Liver (tissue), 10 donors: ENCODE measurements at places on chromosomes 3 and 15. TPM values are rescaled to one million over a fixed set of nuclear protein-coding genes. Genes with fewer than 3 reads are reported as not detected.

GRCh38 chr3:158776531-158776930, 25.3 kb upstream of the MFSD1 start:
- no peak overlapping the region for H3K27ac ChIP-seq
- H3K27me3 ChIP-seq: no peaks in the 10 kb centered on the region
- DNase-seq: no peak
- no peaks in the 10 kb centered on the region for H3K4me1 ChIP-seq

Gene CFAP44
- polyA plus RNA-seq: 0.61 TPM

GRCh38 chr3:165786013-165786412, 51.2 kb downstream of the BCHE start:
- H3K27ac ChIP-seq: no peak overlapping the region
- DNase-seq: no peak
- peaks cover 13% of the 10 kb centered on the region for H3K4me1 ChIP-seq
- no peak overlapping the region for H3K4me3 ChIP-seq

Gene POPDC2
- polyA plus RNA-seq: 0.16 TPM

DNA sequence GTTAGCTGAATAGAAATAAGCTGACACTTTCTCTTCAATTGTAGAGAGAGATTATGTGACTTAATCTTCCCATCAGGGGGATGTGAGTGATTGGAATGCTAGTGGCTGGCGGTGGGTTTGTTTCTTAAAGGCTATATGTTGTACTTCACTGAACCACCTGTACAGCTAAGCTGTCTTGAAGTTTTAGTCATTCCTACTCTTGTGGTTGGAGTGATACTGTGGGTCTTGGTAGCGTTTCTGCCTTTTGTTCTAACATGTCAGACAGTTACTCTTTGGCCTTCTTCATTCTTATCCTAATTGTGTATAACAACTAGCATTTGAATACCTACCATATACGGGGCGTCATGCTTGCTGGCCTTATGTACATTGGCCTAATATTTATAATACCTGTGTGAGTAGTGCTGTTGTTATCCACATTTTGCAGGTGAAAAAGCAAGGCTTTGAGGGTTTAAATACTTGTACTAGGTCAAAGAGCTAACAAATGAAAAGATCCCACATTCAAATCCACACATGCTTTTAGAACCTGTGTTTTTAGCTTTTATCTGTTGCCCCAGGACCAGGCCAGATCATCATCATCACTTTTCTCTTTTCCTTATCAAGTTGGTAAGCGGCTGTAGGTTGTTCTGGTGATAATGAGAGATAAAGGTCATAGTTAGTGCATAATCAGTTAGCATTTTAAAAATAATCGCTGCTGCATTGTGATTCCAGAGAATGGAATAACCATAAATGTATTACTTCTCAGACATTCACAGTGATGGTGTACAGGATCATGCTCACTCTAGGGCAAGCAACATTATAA, 50.2 kb downstream of the AKAP13 start:
- DNase-seq: no peak
- no peak overlapping the region for H3K4me3 ChIP-seq
- peaks cover 3% of the 10 kb centered on the region for H3K4me1 ChIP-seq
- H3K36me3 ChIP-seq: no peaks in the 10 kb centered on the region

GRCh38 chr15:61700803-61701202, 359.4 kb downstream of the VPS13C start:
- H3K4me3 ChIP-seq: no peak overlapping the region
- no peak overlapping the region for H3K27ac ChIP-seq
- H3K36me3 ChIP-seq: no peaks in the 10 kb centered on the region
- H3K27me3 ChIP-seq: no peaks in the 10 kb centered on the region
- H3K4me1 ChIP-seq: no peaks in the 10 kb centered on the region

DNA sequence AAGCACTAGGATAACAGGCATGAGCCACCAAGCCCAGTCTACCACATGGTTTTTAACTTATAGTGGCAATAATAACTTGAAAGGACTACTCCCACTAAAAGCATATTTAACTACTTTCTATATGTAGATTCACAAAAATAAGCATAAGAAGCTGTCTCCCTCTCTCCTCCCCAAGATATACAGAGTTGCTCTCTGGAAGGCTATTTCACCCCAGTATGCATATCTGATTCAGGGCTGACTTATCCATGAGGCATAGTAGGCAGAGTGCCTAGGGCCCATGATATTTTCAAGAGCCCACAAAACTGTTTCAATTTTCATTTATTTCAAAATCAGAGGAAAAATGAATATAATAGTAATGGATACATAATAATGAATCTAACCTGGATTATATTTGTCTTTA, 20.5 kb downstream of the ATP8B4 start:
- no peaks in the 10 kb centered on the region for H3K27me3 ChIP-seq
- no peak overlapping the region for H3K4me3 ChIP-seq
- H3K4me1 ChIP-seq: no peaks in the 10 kb centered on the region
- H3K27ac ChIP-seq: no peak overlapping the region
- no peak for DNase-seq
- no peaks in the 10 kb centered on the region for H3K36me3 ChIP-seq

- H3K4me3 ChIP-seq: no peak overlapping the region
- H3K36me3 ChIP-seq: no peaks in the 10 kb centered on the region
- no peaks in the 10 kb centered on the region for H3K4me1 ChIP-seq
These were observed 24.0 kb upstream of the PTPRG start for GRCh38 chr3:61537366-61537765.

GRCh38 chr15:79953951-79954444, 17.0 kb downstream of the BCL2A1 start:
- no peak overlapping the region for H3K27ac ChIP-seq
- no peak for DNase-seq
- no peak overlapping the region for H3K4me3 ChIP-seq
- H3K27me3 ChIP-seq: no peaks in the 10 kb centered on the region
- H3K36me3 ChIP-seq: no peaks in the 10 kb centered on the region

- peaks cover 29% of the 10 kb centered on the region for H3K4me1 ChIP-seq
- H3K27ac ChIP-seq: no peak overlapping the region
- H3K36me3 ChIP-seq: peaks cover 5% of the 10 kb centered on the region
- H3K4me3 ChIP-seq: no peak overlapping the region
- no peak for DNase-seq
- H3K27me3 ChIP-seq: no peaks in the 10 kb centered on the region
These were observed 48.5 kb upstream of the ICE2 start for GRCh38 chr15:60527456-60527855.

Gene ISG20
- polyA plus RNA-seq: 14.5 TPM

Gene HRG
- polyA plus RNA-seq: 837 TPM

DNA sequence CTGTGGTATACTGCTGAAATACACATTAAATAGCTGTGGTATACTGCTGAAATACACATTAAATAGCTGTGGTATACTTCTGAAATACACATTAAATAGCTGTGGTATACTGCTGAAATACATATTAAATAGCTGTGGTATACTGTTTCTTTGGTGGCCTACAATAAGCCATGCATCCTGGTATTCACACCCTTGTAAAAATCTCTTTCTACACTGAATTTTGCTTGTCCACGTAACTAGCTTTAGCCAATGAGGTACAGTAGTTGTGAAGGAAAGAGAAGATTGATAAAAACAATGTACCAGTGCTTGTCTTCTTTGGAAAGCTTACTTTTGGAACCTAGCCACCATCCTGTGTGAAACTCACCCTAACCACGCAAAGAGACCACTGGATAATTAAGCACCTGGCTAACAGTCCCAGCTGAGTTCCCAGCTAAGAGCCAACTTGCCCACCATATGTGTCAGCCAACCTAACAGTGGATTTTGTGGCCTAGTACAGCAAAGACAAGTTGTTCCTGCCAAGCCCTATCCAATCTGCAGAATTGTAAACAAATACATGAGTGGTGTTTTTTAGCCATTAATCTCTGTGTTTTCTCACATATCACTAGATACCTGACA, 103.4 kb upstream of the MELTF start:
- H3K36me3 ChIP-seq: peaks cover 35% of the 10 kb centered on the region
- H3K27ac ChIP-seq: no peak overlapping the region
- no peaks in the 10 kb centered on the region for H3K27me3 ChIP-seq
- no peak overlapping the region for H3K4me3 ChIP-seq

GRCh38 chr15:68642491-68642845, 63.7 kb downstream of the CORO2B start:
- H3K4me1 ChIP-seq: no peaks in the 10 kb centered on the region
- no peaks in the 10 kb centered on the region for H3K36me3 ChIP-seq
- no peak overlapping the region for H3K4me3 ChIP-seq
- DNase-seq: no peak

DNA sequence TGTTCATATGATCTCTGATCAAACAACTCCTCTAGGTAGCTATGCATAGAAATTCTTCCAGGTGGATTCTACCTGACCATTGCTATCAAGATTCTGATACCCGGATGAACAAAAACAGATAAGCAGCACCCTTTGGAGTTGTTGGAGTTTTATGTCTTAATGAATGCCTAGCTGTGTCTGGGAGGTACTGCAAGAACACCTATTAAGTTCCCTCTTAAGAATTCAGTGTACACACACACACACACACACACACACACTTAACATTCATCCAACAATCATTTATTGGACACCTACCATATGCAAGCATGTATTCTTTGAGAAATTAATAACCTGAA, 58.1 kb upstream of the FNDC3B start:
- no peak overlapping the region for H3K27ac ChIP-seq
- no peak overlapping the region for H3K4me3 ChIP-seq
- H3K27me3 ChIP-seq: no peaks in the 10 kb centered on the region
- no peak for DNase-seq
- H3K4me1 ChIP-seq: no peaks in the 10 kb centered on the region

Gene GAP43
- polyA plus RNA-seq: 0.06 TPM

Gene MPI
- 38.4 TPM for polyA plus RNA-seq

GRCh38 chr15:64090527-64090926, 3.1 kb downstream of the CIAO2A start:
- H3K4me3 ChIP-seq: no peak overlapping the region
- no peak overlapping the region for H3K27ac ChIP-seq
- no peaks in the 10 kb centered on the region for H3K27me3 ChIP-seq
- no peak for DNase-seq
- peaks cover 11% of the 10 kb centered on the region for H3K36me3 ChIP-seq

DNA sequence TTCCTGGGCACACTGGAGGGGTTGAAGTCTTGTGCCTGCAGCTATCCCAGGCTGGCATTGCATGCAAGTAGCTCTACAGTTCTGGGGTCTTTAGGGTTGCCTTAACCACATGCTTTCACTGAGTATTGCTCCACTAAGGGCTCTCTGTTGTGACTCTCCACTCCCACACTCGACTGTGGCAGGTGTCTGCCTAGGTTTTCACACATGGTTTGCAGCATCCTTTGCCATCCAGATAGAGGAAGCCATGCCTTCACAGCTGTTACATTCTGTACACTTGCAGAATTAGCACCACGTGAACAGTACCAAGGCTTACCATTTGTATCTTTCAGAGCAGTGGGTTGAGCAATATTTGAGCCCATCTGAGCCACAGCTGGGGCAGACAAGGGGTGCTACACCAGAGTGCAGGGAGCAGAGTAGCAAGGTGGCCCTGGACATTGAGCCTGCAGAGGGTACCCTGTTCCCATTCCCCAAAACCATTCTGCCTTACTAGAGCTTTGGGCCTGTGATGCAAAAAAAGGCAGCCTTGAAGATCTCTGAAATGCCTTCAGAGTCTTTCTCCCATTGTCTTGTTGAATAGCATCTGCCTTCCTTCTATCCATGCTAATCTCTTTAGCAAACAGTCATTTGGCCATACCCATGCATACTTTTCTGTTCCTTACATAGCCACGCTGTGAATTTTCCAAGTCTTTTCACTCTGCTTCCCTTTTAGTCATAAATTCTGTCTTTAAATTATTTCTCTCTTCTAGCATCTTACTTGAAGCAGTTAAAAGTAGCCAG, 95.2 kb upstream of the PLCL2 start:
- no peak overlapping the region for H3K4me3 ChIP-seq
- no peak for DNase-seq
- no peaks in the 10 kb centered on the region for H3K36me3 ChIP-seq
- no peaks in the 10 kb centered on the region for H3K4me1 ChIP-seq
- no peaks in the 10 kb centered on the region for H3K27me3 ChIP-seq

- no peaks in the 10 kb centered on the region for H3K36me3 ChIP-seq
- no peaks in the 10 kb centered on the region for H3K4me1 ChIP-seq
- H3K4me3 ChIP-seq: no peak overlapping the region
- no peak for DNase-seq
- no peak overlapping the region for H3K27ac ChIP-seq
These were observed 311.4 kb downstream of the TBC1D5 start for GRCh38 chr3:17431004-17431403.

DNA sequence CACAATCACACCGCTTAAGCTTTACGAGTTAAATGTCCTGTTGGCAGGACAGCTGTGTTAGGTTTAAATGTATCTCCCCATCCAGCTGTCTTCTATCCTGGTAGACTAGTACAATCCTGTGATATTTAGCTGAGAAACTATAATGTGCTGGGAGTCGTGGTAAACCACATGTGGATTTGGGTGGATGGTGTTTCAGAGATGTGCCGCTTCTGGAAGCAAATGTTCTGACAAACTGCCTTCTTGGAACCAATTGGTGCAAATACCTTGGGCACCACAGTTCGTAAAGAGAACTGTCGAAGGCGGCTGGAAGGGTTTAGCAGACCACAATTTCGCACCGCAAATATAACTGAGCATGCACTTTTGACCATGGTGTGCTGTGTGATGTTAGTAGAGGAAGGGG, 15.0 kb downstream of the SCG5 start:
- H3K4me1 ChIP-seq: no peaks in the 10 kb centered on the region
- no peaks in the 10 kb centered on the region for H3K27me3 ChIP-seq
- H3K4me3 ChIP-seq: no peak overlapping the region
- no peak for DNase-seq
- no peaks in the 10 kb centered on the region for H3K36me3 ChIP-seq

GRCh38 chr3:155553780-155554179, 191.1 kb downstream of the PLCH1 start:
- H3K36me3 ChIP-seq: no peaks in the 10 kb centered on the region
- peaks cover 7% of the 10 kb centered on the region for H3K4me1 ChIP-seq
- H3K27ac ChIP-seq: no peak overlapping the region
- no peaks in the 10 kb centered on the region for H3K27me3 ChIP-seq

Gene UNC45A
- 13.9 TPM for polyA plus RNA-seq

DNA sequence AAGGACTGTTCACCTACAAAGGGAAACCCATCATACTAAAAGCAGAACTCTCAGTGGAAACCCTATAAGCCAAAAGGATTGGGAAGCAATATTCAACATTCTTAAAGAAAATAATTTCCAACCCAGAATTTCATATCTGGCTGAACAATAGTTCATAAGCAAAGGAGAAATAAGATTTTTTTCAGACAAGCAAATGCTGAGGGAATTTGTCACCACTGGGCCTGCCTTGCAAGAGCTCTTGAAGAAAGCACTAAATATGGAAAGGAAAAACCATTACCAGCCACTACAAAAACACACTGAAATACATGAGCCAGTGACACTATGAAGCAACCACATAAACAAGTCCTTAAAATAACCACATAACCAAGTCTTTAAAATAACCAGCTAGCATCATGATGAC, 28.9 kb upstream of the DCBLD2 start:
- DNase-seq: no peak
- H3K36me3 ChIP-seq: no peaks in the 10 kb centered on the region
- no peak overlapping the region for H3K4me3 ChIP-seq

Gene ESYT3
- polyA plus RNA-seq: 0.07 TPM

DNA sequence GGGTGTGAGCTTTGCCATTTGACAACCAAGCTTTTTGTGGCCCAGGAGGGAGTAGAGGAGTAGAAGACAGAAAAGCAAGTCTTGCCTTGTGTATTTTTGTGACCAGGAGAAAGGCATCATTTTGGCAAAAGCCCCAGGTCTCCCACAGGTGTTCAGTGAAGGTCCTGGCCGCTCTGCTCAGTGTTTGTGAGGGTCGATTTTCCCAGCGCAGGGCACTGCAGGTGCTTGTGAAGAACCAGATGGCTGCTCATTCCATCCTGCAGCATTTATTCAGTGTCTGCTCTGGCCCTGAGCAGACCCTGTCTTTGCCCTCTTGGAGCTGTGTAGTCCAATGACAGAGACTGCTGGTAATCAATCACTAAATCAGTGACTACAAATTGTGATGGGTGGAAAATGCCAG, 19.5 kb downstream of the TRAK1 start:
- DNase-seq: no peak
- no peak overlapping the region for H3K27ac ChIP-seq
- H3K4me1 ChIP-seq: peaks cover 9% of the 10 kb centered on the region
- no peak overlapping the region for H3K4me3 ChIP-seq
- no peaks in the 10 kb centered on the region for H3K27me3 ChIP-seq

Gene GOLGA6B
- not detected for polyA plus RNA-seq

Gene MESP2
- polyA plus RNA-seq: not detected
